MG63 (cell line): ENCODE measurements at places on chromosomes 16 and 17. TPM values are rescaled to one million over a fixed set of nuclear protein-coding genes. Genes with fewer than 3 reads are reported as not detected.

Gene IL34
- total RNA-seq, result 1.4 and 2.2 TPM in 2 replicates

Gene IRX5
- total RNA-seq, result 16.7 and 26.4 TPM in 2 replicates

Gene EXOC3L1
- total RNA-seq, result not detected in 2 replicates

Gene TMEM204
- 1.7 TPM in 1 of 2 replicates, not detected in the other for total RNA-seq
